ENCODE measurements at places on chromosomes 7 and 10. TPM values are rescaled to one million over a fixed set of nuclear protein-coding genes. Genes with fewer than 3 reads are reported as not detected.

GRCh38 chr10:86953747-86954680 lies 3.4 kb downstream of the MMRN2 start:
- no peaks in the 10 kb centered on the region for H3K36me3 ChIP-seq
- no peak overlapping the region for H3K4me3 ChIP-seq
- no peaks in the 10 kb centered on the region for H3K27me3 ChIP-seq
- H3K27ac ChIP-seq: peak overlapping the region; percentile 82
- H3K4me1 ChIP-seq: peaks cover 4% of the 10 kb centered on the region
- peak; percentile 76 for DNase-seq

RARRES2 gene
- total RNA-seq: 128 TPM

CPA4 gene
- not detected for total RNA-seq

DNA sequence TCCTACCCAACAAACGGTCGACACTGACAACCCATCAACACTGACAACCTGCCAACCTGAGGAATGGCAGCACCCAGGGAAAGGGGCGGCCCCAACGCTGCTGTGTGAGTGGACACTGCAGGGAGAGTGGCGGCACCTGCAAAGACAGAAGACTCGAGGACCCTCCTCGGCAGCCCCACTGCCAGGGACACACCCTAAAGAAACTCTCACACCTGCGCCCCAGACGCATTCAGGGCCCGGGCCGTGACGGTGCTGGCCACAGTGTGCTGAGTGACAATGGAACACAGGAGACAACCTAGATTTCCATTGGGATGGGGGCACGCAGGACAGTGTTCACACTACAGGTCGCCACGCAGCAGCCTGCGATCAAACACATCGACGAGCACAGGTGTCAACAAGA lies 3.6 kb downstream of the CAMK2B start:
- DNase-seq: no peak
- H3K36me3 ChIP-seq: no peaks in the 10 kb centered on the region
- no peaks in the 10 kb centered on the region for H3K27me3 ChIP-seq
- H3K27ac ChIP-seq: no peak overlapping the region
- peaks cover 5% of the 10 kb centered on the region for H3K4me1 ChIP-seq

GRCh38 chr10:69941730-69942129 lies 110.9 kb upstream of the MACROH2A2 start:
- no peaks in the 10 kb centered on the region for H3K36me3 ChIP-seq
- no peak for DNase-seq
- H3K4me1 ChIP-seq: no peaks in the 10 kb centered on the region
- H3K4me3 ChIP-seq: no peak overlapping the region

INTS15 gene
- total RNA-seq: 22.6 TPM

GRCh38 chr10:33087922-33088321 lies 129.9 kb upstream of the ITGB1 start:
- H3K4me3 ChIP-seq: no peak overlapping the region
- no peak overlapping the region for H3K27ac ChIP-seq
- no peaks in the 10 kb centered on the region for H3K36me3 ChIP-seq
- H3K4me1 ChIP-seq: no peaks in the 10 kb centered on the region
- no peaks in the 10 kb centered on the region for H3K27me3 ChIP-seq
- no peak for DNase-seq

DNA sequence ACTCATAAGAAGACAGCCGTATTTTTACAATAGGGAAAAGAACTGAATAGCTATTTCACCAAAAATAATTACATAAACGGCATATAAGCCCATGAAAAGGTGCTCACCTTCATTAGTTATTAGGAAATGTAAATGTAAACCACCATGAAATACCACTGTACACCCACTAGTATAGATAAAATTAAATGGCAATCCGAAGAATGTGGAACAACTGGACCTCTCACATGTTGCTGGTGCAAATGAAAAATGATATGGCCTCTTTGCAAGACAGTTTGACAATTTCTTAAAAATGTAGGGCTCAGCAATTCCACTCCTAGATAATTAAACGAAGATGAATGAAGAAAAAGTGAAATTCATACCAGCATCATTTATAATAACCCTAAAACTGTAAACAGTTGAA lies 91.8 kb downstream of the MAPK8 start:
- no peaks in the 10 kb centered on the region for H3K27me3 ChIP-seq
- DNase-seq: no peak
- H3K4me1 ChIP-seq: no peaks in the 10 kb centered on the region
- H3K4me3 ChIP-seq: no peak overlapping the region

KLF14 gene
- not detected for total RNA-seq
